AG09319 (cell line): ENCODE measurements at places on chromosomes 12 and 14.

DNA sequence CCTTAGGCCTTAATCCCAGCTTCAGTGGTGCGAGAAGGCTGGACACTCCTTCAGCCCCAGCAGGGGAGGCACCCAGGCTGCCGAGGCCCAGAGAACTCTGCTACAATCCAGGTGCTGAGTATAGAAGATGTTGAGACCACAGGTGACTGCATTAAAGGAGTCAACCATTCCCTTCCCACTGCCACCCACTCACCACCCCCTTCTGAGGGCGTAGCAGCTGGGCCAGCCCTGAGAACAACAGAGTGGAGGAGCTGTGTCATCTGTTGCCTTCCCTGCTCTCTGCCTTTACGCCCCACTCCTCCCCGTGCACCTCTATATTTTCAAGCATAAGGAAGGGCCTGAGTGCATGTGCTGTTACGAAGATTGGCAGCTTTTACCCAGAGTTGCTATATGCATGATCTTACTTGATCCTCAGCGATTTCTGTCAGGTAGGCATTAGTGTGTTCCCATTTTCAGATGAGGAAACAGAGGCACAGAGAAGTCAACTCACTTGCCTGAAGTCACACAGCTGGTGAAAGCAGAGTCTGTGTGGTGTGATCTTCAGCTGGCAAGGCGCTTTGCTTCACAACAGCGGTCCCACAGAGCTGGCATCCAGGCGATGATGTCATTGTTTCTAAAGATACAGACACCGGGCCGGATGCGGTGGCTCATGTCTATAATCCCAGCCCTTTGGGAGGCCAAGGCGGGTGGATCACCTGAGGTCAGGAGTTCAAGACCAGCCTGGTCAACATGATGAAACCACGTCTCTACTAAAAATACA is 46.7 kb downstream of the RIN3 start:
- no peak for DNase-seq

GRCh38 chr12:103986829-103987228 is 21.2 kb downstream of the TDG start:
- no peak for DNase-seq

- DNase-seq: no peak
Observed at GRCh38 chr12:21988619-21989018, 47.4 kb upstream of the ABCC9 start.

DNA sequence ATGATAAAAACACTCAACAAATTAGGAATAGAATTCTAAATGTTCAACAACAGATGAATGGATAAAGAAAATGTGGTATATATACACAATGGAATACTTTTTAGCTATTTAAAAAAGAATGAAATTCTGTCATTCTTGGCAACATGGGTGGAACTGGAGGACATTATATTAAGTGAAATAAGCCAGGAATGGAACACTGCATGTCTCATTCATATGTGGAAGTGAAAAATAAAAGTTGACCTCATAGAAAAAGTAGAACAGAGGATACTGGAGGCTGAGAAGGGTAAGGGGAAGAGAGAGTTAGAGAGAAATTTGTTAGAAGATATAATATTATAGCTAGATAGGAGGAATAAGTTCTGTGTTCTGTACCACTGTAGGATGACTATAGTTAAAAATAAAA is 35.8 kb upstream of the ZFP36L1 start:
- no peak for DNase-seq

DNA sequence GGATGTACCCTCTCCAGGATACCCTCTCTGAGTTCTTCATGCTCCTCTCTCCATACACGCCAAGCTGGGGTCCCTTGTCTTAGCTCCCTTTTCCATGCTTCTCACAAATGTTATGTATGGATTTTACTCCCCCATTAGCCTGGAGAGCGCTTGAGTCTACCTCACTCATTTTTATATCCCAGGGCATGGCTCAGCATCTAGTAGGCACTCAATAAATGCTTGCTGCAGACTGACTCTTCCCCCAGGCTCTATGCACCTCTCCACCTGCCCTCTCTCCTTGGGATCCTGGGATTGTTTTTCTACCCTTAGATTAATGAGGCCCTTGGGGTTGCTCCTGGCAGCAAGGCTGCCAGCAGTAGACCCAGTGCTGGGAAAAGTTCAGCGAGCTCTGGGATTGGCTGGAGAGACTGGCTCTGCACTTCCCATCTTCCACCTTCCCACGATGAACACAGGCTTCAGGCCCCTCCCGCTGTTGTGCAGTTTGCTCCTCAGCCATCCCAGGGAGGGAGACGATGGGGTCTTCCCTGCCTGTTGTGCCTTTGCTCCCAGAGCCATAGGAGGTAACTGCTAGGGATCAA is 2.2 kb downstream of the NRIP2 start:
- DNase-seq: no peak

GRCh38 chr12:50186681-50187080 is 19.5 kb upstream of the CERS5 start:
- no peak for DNase-seq

DNA sequence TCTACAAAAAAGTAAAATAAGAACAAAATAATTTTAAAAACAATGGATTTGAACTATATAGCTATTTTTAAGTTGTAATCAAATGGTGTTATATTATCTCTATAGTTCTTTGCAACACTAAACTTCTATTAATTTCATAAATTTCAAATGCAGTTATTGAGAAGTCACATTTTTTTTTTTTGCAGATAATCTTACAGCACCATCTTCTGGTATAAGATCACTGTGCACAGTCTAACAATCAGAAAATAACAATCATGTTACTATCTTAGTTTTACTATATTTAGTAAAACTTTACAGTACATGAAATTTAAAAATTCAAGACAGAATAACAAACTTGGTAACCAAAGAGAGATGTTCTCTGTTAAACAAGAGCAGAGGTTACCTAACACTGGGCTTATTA is 40.6 kb downstream of the GXYLT1 start:
- DNase-seq: no peak

DNA sequence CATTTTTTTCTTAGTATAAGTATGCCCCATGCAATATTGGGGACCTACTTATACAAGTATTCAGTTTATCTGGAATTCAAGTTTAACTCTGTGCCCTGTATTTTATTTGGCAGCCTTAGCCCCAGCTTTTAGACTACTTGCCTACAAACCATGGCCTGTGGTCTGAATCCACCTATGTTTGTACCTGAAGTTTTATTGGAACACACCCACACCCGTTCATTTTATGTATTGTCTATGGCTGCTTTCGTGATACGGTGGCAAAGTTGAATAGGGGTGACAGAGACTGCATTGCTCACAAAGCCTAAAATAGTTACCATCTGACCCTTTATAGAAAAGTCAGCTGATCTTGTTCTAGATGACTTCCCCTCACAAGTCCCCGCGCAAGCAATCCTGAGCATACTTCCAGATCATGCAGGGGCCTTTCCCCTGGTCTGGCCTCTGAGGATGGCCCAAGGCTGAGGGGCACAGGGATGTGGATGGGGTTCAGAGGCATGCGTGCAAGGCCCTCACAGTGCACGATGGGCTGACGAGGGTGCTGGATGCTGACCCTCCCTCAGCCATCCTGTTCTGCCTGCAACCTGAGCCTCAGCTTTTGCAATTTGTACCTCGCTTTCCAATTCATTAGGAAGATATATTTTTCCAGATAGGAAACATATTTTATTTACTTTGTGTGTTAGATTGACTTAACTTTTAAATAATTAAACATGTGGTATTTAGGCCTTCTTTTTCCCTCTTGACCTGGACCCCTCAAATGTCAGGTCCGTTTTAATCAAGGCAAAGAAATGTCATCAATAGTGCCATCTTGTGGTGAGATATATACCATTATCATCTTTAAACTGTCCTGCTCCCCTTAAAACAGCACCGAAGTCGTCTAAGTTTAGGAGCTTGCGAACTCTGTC is 527.3 kb upstream of the CCDC196 start:
- DNase-seq: no peak

- no peak for DNase-seq
Observed at GRCh38 chr12:6297170-6297569, 13.3 kb upstream of the PLEKHG6 start.
